ENCODE measurements at places on chromosomes 12 and 14.

GRCh38 chr14:79783041-79783440 is 428.3 kb downstream of the DIO2 start:
- DNase-seq, result no peak

- no peak for DNase-seq
These were observed 94.2 kb downstream of the DDX51 start for GRCh38 chr12:132049876-132050275.

- peak; percentile 8 for DNase-seq
These were observed 1.0 kb downstream of the ATXN7L3B start for GRCh38 chr12:74538491-74539258.

- no peak for DNase-seq
These were observed 221.9 kb upstream of the FOXN3 start for GRCh38 chr14:89638891-89639290.

DNA sequence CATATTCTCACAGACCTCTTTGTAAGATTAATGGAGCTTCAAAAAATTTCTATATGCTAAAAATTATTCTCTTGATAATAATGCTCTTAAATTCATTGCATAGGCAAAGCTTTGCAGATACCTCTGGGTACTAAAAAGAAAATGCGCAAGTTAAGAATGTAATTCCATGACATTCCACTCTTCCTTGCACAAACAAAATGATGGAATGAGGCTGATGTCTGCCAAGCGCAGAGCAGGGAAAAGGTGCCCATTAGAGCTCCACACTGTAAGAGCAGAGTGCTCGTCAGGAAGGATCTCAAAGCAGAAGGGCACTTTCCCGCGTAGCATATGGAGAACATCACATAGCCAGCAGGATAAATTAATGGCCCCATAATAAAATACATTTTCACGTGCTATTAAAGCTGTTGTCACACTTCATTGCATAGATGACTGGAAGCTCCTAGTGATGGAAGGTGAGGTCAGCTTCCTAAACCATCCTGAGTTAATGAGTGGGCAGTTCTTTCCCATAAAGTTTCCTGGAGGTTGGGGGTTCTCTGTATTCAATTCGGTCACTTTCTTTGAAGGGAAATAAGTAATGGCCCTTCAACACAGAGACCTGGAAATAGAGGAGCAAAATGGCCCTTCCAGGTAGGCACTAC is 1058.9 kb downstream of the GALC start:
- no peak for DNase-seq

All from stimulated activated naive B cell treated with anti-CD40 and anti-IgM and Interleukin-4, amounts not matched to agents 10 μg/mL and 1 μg/mL and 100 μg/mL, for 72 hours (primary cell).